ENCODE measurements at places on chromosomes 7 and 10.
A peak's percentile ranks its signal among the peaks of the same experiment; 100 is the strongest.

DNA sequence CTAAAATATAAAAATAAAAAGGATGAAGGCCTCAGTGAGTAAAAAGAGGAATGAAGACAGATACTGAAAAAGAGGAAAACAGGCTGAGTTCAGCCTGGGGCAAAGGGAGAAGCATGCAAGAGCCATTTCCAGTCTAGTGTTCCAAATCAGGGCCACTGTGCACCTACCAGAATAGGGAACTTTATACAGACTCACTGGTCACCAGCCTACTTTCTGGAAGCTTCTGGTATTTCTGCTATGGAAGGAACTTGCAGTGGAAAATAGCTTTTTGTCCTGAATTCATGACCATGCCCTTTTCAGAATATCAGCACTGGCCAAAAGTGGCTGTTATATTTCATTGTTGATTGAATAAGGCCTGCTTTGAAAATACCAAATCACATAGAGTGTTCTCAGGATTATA lies 28.8 kb downstream of the ABRAXAS2 start:
- DNase-seq, result no peak

DNA sequence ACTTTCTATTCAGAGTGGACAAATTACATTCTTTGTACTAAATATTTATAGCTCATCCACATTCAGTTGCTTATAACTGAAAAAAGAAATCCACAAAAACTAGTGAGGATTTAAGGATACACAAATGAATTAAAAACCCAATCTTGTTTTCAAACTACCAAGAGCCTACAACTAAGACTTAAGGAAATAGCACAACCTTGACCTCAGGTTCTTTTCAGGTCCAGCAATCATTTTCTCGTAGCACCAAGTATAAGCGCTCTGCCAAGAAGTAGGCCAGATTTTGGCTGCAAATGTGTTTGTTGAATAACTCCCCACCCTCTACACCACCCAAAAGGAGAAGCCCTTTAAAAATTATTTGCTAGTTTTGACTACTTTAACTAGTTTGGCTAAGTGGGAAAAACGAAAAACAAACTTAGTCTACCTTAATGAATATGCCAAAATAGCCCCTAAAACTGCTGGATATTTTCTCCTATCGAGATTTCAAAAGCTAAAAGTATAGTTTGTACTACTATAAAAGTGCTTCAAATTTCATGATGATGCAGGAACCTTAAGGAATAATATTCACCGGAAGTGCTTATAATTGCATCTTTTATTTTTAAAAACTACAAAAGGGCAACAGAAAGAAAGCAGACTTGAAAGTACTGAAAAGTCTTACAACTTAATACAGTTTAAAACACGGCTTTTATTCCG lies 2.7 kb upstream of the KMT2E start:
- DNase-seq, result no peak

- DNase-seq, result no peak
Observed at GRCh38 chr10:3107426-3107961, 40.1 kb downstream of the PFKP start.

DNA sequence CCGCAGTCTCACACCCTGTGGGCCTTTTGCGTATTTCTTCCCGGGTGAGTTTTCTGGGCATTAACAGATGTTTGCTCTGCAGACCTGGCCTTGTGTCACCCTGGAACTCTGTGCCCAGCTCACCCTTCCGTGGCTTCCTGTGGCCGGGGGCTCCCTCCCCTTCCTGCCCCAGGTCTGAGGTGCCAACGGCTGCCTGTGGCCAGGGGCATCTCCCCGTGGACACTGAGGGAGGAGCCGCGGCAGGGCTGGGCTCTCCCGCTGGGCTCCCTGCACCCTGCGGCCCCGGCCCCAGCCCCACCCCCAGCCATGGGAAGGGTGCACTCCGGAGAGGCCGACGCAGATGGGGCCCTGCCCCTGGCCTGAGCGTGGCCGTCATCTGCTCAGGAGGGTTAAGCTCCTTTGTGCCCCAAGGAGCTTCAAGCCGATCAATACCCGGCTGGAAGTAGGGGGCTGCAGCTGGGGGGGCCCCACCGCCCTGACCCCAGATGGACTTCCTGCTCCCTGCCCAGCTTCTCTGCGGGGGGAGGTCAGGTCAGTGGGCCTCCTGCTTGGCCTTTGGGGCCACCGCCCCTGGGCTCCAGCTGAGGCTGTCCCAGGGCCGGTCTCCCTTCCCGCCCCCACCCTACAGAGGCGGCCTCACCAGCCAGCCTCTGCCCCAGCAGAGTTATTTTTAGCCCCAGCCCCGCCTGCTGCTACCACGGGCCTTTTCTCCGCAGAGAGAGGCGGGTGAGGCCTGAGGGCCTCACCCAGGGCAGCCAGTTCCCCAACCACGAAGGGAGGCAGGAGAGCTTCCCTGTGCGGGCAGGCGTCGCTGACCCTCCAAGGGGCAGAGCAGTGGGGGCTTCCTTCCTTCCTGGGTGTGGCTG lies 24.2 kb downstream of the PWWP2B start:
- DNase-seq, result peak; percentile 29

DNA sequence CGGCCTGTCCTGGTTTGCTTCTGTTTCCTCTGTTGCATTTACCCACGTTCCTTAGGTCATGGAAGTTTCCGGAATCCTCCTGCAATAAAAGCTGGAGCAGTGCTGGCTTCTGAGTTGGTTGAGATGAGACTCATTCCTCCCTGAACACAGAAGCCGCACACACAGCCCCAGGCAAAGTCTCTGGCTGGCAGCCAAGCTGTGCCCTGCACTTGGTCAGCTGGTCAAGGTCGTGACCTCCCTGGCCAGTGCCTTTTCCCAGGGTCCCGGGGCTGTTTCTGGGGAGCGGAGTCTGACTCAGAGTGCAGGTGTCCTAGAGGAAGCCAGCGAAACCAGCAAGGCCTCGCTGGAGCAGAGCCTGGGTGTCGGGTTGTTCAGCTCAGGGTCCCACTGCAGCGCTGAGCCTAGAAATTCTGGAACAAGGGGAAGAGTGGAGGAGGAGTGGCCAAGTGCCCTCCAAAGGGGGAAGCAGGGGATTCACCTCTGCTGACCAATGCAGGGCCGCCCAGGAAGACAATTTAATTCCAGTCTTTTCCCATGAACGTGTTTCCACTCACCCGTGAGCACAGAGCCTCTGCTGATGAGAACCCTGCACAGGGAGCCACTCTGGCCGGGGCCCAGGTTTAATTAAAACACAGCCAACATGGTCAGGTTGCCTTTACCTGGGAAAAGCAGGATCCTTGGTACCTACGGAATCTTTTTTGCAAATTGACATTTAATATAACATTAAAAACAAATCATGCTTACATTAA lies 245.5 kb upstream of the PPP2R2D start:
- DNase-seq, result no peak

GRCh38 chr7:117095055-117095454 lies 141.8 kb downstream of the ST7 start:
- DNase-seq, result no peak

GRCh38 chr7:148967602-148968001 lies 60.7 kb downstream of the PDIA4 start:
- no peak for DNase-seq
